Heart right ventricle (tissue), 16 donors: ENCODE measurements at places on chromosomes 11 and 22. TPM values are rescaled to one million over a fixed set of nuclear protein-coding genes. Genes with fewer than 3 reads are reported as not detected.
A peak's percentile ranks its signal among the peaks of the same experiment; 100 is the strongest.

DNA sequence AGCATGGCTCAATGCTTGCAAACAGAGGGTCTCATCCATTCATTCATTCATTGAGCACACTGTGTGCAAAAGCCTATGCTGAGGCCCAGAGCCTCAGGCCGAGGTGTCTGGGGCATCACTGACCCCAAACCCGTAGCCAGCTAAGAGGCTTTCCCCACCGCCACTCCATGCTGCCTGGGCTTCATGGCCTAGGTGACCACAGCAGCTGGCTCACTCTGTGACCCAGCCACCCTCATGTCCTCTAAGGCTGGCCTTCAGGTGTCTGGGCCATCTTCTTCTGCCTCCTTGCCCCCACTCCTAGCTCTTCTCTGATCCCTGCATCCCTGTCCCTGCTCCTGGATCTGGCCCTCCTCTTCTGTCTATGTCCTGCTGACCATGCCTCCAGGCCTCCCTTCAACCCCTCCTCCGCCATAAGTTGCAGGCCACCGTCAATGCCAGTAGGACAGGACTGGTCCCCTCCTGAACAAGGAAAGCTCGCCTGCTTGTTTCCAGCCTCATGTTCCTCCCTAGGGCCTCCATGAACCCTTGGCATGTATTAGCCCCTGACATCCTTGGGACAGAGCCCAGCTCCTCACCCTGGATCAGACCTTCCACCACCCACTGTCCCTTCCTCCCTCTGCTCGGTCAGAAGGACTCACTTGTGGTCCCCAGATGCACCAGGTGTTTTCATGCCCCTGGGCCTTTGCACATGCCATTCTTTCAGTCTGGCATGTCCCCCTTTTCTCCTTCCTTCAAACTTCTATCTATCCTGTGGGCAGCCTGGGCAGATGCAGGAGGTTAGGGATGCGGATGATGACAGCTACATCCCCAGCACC, 92.8 kb downstream of the MYEOV start:
- DNase-seq = no peak

GRCh38 chr11:96306933-96307775, 35.8 kb downstream of the MAML2 start:
- no peak for DNase-seq

GRCh38 chr11:75155570-75156422, 4.9 kb downstream of the SLCO2B1 start:
- no peak for DNase-seq

- no peak for DNase-seq
Observed at GRCh38 chr22:38602166-38602565, 32.2 kb upstream of the DMC1 start.

The ADORA2A gene
- 2.6 TPM for total RNA-seq

DNA sequence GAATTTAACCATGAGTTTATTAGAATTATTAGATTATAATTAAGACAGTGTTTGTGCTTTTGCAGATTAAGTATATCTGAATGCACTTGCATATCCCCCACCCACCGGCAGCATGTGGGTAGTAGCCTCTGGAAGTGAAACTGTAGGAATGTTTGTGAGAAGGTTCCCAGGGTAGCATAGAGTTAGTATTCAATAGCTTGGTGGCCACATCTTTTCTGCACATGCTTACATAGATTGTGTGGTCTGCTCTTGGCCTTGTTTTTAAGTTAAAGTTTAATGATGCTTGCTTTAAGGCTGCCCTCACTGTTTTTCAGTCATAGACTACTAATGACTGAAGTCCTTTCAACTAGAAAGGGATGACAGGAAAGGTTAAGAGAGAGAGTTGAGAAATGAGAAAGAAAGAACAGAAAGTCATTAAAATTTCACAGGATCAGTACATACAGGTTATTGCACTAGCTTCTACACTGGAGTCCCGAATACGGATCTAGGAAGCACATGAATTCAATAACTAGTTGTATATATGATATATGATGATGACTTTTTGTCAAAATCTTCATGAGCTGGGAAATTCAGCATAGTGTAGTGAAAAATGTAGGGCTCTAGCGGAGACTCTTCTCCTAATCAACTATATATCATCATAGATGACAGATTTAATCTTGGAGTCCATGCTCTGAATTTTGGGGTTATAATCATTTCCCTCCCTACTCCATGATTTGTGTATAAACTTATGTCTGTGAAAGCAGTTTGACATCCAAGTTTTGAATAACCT, 137.1 kb downstream of the ARHGAP42 start:
- no peak for DNase-seq

- no peak for DNase-seq
Observed at GRCh38 chr22:30472994-30473720, 1.3 kb upstream of the SEC14L3 start.

The MS4A12 gene
- not detected for total RNA-seq

- DNase-seq = no peak
Observed at GRCh38 chr11:13145461-13145860, 132.1 kb upstream of the BMAL1 start.

- DNase-seq = no peak
Observed at GRCh38 chr11:116397602-116398084, 375.1 kb downstream of the BUD13 start.

DNA sequence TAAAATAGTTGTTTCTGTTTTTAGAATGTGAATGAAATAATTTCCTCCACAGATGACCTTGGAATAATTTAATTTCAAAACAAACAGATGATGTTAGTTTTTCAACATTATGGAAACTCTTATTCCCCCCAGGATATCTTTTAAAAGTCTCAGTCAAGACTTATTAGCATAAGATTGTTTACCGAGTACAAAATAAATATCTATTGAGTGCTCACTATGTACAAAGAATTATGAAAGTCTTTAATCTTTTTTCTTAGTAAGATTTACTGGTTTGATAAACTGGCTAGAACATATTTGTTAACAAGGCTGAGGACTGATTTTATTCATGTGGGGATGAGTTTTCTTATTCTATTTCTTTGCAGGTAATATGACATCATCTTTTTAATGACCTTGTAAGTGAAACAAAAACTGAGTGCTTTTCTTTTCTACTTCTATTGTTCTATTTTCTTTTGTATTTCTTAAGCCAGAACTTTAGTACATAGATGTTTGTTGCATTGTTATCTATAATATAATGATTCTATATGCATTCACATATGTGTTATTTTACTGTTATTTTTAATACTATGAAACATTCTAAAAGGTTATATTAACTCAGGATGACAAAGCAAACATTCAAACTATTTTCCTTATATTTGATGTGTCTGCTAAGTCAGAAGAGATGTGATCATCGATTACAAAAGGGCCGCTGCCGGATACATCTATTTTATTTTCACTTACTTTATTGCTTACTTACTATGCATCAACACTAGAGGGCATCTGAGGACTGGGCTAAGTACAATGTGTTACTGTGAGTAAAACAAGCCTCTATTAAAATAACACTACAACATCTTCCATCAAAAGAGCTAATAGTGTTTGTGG, 111.0 kb upstream of the ARHGAP42 start:
- DNase-seq = peak; percentile 22

The MFRP gene
- not detected for total RNA-seq

DNA sequence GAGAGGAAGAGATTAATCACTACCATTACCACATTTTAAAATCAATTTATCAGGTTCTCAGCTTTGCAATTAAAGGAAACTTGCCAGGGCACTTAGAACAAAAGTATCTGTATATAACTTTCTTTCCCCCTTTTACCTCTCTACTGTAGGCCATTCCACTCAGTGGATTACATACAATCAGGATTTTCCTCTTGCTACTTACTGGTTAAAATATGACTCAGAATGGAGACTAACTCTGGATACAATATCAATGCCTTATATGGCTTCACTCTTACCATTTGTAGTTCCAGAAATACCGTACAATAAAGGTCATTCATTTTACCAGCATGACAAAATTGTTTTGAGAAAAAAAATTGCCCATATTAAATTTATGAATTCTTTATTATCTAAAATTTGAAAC, 706.8 kb downstream of the KCNA4 start:
- DNase-seq = no peak

GRCh38 chr11:94884376-94884775, 89.0 kb downstream of the CWC15 start:
- DNase-seq = no peak

The MPEG1 gene
- total RNA-seq = 17.3 TPM

- no peak for DNase-seq
Observed at GRCh38 chr11:118849825-118850224, 33.9 kb upstream of the CXCR5 start.

The GNG3 gene
- total RNA-seq = not detected

The P2RX6 gene
- 3.2 TPM for total RNA-seq

The IFT27 gene
- 34.4 TPM for total RNA-seq

DNA sequence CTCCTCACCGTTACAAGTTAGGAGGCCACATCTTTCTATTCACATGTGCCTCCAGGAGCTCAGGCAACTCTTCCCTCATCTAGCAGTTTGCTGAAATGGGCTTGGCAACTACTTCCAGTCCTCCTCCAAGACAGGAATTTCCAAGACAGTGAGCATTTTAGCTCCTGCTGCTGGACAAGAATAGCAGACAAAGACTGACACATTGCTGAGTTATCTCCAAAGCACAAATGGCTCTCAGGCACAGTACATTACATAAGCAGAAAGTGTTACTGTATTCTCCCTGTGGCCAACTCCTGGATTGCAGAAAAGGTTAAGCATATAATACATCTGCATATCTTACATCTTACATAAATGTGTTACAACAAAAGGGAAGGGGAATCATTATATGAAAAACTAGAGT, 83.2 kb upstream of the POU2AF2 start:
- DNase-seq = no peak

The NPAS4 gene
- not detected for total RNA-seq

- no peak for DNase-seq
Observed at GRCh38 chr11:111454561-111455192, 57.5 kb downstream of the BTG4 start.

GRCh38 chr11:31958076-31958735, 132.7 kb upstream of the RCN1 start:
- peak; percentile 80 for DNase-seq

The APOL5 gene
- not detected for total RNA-seq

- DNase-seq = no peak
Observed at GRCh38 chr11:33769542-33769941, 4.8 kb downstream of the FBXO3 start.

GRCh38 chr22:47012589-47013370, 250.3 kb downstream of the TBC1D22A start:
- no peak for DNase-seq

- no peak for DNase-seq
Observed at GRCh38 chr11:70503468-70504221, 105.3 kb downstream of the CTTN start.

The PHF5A gene
- 23.3 TPM for total RNA-seq

DNA sequence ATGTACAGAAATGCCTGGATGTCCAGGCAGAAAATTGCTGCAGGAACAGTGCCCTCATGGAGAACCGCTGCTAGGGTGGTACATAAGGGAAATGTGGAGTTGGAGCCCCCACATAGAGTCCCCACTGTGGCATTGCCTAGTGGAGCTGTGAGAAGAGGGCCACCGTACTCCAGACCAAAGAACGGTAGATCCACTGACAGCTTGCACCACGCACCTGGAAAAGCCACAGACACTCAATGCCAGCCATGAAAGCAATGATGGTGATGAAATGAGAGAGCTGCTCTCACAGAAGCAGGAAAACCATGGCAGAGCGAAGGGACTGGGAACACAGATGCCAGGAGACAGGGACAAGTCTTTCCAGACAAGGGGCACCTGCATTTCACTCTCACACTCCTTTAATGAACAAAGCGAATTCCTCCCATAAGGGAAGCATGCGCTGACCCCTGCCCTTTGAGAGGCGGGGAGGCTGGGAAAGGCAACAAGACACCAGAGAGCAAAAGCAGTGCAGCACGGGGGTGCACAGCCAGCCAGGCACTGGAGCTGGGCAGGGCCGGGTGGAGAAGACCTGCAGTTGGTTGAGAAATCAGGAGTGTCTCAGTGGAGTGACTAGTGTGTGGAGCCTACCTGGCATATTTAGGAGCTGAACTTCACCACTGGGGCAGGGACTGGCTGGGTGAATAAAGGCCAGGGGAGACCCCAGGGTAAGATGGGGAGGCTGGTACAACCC, 1025.2 kb downstream of the TBC1D22A start:
- DNase-seq = no peak

DNA sequence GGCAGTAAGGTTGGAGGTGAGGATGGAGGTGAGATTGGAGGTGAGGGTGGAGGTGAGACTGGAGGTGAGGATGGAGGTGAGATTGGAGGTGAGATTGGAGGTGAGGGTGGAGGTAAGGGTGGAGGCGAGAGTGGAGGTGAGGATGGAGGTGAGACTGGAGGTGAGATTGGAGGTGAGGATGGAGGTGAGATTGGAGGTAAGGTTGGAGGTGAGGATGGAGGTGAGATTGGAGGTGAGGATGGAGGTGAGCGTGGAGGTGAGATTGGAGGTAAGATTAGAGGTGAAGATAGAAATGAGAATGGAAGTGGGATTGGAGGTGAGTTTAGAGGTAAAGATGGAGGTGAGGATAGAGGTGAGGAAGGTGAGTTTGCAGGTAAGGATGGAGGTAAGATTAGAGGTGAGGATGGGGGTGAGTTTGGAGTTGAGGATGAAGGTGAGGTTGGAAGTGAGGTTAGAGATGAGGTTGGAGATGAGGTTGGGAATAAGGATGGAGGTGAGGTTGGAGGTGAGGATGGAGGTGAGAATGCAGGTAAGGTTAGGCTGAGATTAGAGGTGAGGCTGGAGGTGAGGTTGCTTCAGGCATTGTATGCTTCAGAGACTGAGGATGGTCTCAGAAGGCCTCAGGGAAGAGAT, 12.2 kb downstream of the NCF4 start:
- DNase-seq = no peak

DNA sequence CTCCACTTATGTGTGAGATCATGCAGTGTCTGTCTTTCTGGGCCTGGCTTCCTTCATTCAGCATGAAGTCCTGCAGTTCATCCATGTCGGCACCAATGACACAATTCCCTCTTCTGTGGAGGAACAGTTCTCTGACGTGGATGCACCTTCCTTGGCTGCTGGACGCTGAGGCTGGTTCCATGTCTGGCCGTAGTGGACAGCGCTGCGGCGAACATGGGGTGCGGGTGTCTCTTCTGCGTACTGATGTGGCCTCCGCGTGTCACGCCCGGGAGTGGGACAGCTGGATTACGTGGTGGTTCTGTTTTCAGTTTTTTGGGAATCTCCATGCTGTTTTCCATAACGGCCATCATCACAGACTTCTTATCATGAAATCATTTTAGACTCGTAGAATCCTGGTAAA, 16.9 kb upstream of the MUC2 start:
- DNase-seq = no peak

- DNase-seq = no peak
Observed at GRCh38 chr11:100383357-100383865, 303.7 kb upstream of the ARHGAP42 start.

The TEX12 gene
- total RNA-seq = not detected

The CDON gene
- 6.9 TPM for total RNA-seq

The CASP4 gene
- 18.5 TPM for total RNA-seq

GRCh38 chr22:41787331-41787730, 13.1 kb upstream of the CCDC134 start:
- no peak for DNase-seq

The CFAP300 gene
- total RNA-seq = 0.69 TPM

GRCh38 chr11:33116535-33116934, 44.7 kb downstream of the CSTF3 start:
- DNase-seq = no peak

The POU2AF3 gene
- 0.38 TPM for total RNA-seq

The GDPD4 gene
- not detected for total RNA-seq

GRCh38 chr11:118213201-118213600, 11.6 kb downstream of the JAML start:
- DNase-seq = no peak

GRCh38 chr11:133803026-133803425, 42.3 kb downstream of the SPATA19 start:
- DNase-seq = no peak

- DNase-seq = peak; percentile 76
Observed at GRCh38 chr11:114179234-114179941, 116.8 kb upstream of the NNMT start.
